ENCODE measurements at places on chromosomes 16 and 17.

- peak; percentile 24 for DNase-seq
These were observed 1.4 kb downstream of the HES7 start for GRCh38 chr17:8122422-8122923.

DNA sequence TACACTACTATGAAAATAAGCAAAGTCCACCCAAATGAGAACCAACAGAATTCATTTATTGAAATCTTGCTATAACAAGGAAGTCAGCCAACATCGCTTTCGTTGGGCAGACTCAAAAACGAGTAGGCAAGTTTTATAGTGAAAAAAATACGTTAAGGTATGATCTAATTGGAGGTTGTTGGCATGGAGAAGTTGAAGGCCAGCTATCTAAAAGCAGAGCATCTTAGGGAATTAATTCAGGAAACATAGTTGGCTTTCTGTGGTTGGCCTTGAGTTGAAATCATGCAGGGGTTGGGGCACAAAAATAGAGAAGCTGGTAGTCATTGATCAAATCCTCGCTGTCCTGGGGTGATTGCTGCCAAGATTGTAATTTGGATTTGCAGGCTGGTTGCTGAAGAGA, 118.3 kb downstream of the PPM1E start:
- DNase-seq, result no peak

DNA sequence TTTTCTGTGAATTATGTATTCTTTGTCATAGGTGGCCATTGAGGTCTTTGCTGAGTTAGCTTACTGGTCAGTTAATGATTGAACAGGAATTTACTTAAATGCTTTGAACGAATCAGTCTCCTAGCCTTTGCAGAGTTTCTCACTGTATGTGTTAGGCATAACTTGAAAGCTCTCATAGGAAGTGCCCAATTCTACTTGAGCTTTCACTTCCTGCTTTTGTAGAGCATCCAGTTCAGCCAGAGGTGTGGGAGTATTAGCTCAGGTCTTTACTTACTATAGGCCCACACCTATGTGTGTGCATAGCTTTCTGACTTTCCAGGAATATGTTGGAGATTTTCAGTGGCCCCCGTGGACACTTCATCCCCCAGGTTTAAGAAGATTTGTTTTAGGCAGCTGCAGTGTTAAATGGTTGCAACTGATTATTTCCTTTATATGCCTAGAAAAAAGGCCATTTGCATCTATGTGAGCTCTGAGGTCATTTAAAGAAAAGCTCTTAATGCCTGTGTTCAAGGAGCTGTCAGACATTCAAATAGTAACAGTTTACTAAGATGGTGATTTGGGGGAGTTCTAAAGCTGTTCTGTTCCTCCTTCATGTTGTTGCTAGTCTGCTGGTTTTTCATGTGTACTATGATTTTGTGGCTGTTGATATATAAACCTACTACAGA, 62.3 kb downstream of the PHKB start:
- DNase-seq, result no peak

DNA sequence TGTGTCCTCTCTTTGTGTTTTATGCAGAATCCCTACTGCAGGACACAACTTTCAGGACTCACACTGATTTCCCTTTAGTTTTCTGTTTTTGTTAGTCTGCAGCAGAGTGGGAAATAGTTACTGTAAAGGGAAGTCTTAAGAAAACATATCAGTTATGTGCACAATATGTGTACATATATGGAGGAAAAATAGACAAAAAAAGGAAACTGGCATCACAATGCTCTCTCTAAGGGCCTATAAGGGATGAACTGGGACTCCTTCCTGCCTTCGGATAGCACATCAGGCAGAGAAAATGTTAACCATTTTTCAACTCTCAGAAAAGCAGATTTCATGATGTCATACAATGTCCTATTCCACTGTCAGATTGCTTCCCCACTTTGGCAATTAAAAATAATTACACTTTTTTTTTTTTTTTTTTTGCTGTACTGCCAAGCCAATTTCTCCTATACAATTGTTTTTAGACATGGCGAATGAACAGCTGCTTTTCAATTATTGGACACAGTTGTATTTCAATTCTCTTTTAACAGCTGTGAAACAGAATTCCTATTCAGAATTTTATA, 112.5 kb upstream of the KCNJ16 start:
- DNase-seq, result no peak

DNA sequence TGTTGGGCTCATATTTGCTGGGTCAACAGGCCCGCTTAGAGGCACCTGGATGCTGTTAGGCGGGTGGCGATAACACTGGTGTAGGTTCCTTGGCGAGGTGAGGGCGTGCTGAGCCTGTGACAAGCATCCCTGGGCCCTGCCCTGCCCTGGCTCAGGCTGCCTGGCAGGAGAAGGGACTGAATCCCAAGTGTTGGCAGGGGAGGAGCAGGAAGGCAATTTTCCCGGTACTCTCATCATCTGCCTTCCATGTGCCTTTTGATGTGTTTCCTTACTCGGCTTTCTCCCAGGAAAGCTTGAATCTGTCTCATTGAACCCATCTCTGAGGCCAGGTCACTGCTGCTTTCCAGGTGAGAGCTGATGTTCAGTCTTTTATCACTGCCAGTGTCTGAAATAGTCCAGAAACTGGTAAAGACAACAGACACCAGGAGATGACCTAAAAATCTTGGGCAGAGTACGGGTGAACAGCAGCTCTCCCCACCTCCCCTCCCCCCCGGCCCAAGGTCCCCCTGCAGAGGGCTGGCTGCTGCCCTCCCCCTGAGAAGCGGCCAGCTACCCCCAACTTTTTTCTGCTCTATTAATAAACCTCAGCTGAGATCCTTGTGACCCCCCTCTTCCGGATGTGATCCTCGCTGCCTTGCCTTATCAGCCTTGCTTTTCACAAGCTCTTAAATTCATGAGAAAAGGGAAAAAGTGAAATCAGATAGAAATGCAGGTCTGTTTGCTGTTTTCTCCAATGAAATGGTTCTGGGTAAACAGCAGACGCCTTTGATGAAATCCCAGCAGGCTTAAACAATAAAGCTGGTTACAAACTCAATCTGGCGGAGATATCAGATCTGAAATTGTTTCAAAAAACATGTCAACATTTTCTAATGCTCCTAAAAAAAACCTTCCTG, 29.0 kb downstream of the RTN4RL1 start:
- DNase-seq, result no peak

GRCh38 chr16:11618107-11618717, 31.5 kb upstream of the LITAF start:
- DNase-seq, result no peak

GRCh38 chr16:57503366-57503765, 17.1 kb upstream of the DOK4 start:
- no peak for DNase-seq

All from SJCRH30 (cell line).